ENCODE measurements at places on chromosomes 6 and 20.

GRCh38 chr6:37695857-37696219, 1.8 kb downstream of the MDGA1 start:
- DNase-seq: no peak

- no peak for DNase-seq
Observed at GRCh38 chr6:24718449-24719124, 367 bp downstream of the C6orf62 start.

GRCh38 chr6:136063096-136063495, 187.0 kb downstream of the MTFR2 start:
- no peak for DNase-seq

- DNase-seq: no peak
Observed at GRCh38 chr6:47163536-47163935, 121.4 kb upstream of the ADGRF1 start.

- no peak for DNase-seq
Observed at GRCh38 chr6:131951576-131952230, 531 bp upstream of the CCN2 start.

DNA sequence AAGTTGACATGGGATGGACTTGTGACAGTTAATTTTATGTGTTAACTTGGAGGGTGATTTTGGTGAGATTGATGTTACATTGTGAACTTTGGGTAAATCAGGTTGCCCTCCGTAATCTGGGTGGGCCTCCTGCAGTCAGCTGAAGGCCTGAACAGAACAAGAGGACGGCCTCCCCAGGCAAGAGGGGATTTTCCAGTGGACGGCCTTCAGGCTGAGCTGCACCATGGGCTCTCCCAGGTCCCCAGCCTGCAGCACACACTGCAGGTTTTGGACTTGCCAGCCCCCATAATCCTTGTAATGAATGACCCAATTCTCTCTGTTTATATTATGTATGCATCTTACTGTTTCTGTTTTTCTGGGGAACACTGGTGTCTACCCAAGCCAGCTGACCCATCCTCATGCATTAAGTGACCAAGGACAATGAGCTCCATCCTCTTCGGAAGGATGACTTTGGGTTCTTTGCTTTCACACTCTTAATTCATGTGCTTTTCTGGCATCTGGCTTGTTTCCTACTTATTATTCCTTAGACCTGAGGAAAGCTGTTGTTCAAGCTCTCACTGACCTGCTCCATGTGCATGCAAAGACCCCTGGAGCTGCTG, 64.2 kb downstream of the DACT2 start:
- DNase-seq: no peak

DNA sequence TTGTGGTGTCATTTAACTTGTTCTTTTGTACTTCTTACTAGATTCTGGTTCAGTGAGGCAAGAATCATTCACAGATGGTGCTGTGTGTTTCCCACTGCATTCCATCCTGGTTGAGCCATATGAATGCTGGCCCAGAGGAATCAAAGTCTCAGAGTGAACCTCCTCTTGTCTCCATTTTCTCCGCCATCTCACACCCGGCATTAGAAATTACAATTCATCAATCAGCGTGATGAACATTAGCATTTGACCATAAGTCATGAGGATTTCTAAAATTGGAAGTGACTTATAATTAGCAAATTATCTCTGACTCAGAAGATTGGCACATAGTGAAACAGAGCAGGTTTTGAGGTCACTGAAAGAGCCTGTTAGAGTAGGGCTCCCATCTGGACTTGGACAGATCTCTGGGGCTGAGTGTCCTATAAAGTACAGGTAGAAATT, 25.2 kb downstream of the TNFAIP3 start:
- DNase-seq: no peak

- no peak for DNase-seq
Observed at GRCh38 chr6:35318196-35319171, 20.9 kb downstream of the DEF6 start.

- no peak for DNase-seq
Observed at GRCh38 chr6:56004426-56004825, 129.0 kb upstream of the BMP5 start.

GRCh38 chr6:30645989-30646388, 944 bp upstream of the C6orf136 start:
- no peak for DNase-seq

GRCh38 chr6:18423426-18423825, 36.3 kb downstream of the RNF144B start:
- DNase-seq: no peak

GRCh38 chr6:88872962-88873361, 90.5 kb downstream of the RNGTT start:
- no peak for DNase-seq

DNA sequence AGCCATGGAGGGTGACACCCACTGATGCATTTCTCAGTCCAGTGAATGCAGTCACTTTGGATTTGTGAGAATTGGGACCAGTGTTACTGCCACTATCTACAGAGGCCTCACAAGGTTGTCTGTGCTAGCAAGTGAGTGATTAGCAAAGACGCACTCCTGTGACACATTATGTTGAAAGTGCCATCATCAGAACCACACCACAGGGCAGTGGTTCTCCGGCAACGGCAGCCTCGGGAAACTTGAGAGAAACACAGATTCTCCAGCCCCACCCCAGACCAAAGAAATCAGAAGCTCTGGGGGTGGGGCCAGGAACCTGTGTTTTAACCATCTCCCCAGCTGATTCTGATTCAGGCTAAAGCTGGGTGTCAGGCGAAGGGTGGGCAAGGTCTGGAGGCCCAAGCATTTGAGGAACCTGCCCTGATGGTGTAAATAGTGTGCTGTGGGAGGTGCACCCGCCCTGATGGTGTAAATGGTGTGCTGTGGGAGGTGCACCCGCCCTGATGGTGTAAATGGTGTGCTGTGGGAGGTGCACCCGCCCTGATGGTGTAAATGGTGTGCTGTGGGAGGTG, 39.9 kb downstream of the TMEM242 start:
- no peak for DNase-seq

- no peak for DNase-seq
Observed at GRCh38 chr6:132365281-132365907, 35.9 kb downstream of the MOXD1 start.

DNA sequence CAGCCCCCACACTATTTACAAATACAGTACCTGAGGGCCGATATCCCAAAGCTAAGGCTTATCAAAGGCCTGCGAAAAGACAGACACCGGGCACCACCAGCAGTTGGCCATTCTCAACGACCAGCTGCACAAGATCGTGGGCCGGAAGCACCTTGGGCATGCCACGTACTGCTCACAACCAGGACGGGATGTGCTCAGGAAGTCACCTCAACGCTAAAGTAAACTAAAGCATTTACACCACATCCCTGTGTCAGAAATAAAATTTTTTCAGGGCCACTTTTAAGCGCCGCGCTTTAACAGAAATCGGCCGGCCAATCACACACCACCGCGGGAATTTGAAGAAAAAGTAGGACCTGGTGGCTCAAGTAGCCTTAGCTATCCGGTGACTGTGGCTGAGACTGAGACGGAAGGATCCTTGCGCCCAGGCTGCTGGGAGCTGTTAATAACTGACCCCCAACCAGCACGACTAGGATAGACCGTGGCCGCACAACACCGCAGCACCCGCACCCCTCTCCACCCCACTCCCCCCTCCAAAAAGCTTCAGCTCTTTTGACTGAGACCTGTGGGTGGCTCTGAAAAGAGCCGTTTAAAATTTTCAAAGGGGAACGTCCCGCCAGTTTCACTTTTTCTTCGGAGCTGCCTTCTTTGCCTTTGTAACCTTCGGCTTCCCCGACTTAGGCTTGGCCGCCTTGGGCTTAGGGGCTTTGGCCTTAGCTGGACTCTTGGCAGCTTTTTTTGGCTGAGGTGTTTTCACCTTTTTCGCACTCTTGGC, 131.2 kb upstream of the BTN3A2 start:
- DNase-seq: peak; percentile 63

DNA sequence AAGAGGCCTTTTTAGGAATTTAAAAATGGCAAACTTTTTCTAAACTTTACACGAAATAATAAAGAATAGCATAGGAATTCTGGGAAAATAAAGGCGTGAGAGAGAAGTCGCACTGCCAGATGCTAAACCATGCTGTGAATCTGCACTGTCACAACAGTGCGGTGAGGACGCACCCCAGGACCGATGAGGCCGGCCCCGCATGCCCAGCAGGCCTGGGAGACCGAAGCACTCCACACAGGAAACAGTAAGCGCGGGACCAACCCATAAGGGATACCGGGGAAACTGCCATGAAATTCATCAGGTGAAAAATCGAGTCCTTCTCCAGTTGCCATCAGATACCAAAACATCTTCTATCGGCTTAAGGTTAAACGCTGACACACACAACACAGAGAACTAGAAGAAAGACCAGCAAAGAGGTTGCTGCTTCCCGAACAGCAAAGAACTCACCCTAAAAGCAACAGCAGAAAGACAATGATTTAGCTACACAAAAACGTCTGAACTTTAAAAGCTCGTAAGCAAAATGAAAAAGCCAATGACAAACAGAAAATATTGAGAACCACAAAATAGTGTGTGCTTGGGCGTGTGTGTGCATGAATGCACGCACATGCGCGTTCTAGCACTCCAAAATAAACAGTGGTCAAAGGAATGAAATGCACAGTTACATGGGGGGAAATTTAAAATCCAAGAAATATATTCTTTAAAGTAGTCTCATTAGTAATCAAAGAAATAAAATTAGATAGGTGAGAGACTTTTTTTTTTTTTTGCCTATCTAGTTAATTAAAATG, 15.4 kb downstream of the RAMACL start:
- DNase-seq: no peak

DNA sequence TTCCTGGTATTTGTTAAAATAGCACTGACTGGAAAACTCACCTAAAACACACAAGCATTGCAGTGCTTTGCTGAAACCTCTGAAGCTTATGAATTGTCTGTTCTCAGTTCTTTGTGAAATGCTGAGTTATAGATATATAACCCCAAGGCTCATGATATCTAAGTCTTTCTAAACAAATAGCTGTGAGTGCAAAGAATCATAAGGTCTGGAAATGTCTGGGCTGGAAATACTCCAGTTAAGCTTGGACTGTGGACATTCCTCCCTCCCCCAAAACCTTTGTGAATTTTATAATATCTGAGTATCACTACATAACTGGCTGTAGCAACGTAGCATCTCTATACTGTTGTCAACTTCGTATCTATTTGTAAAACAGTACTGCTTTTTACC, 69.1 kb downstream of the CBLN4 start:
- DNase-seq: no peak

- no peak for DNase-seq
Observed at GRCh38 chr6:170151321-170151771, 139.5 kb downstream of the DLL1 start.

- no peak for DNase-seq
Observed at GRCh38 chr6:168968228-168968627, 285.4 kb downstream of the THBS2 start.

DNA sequence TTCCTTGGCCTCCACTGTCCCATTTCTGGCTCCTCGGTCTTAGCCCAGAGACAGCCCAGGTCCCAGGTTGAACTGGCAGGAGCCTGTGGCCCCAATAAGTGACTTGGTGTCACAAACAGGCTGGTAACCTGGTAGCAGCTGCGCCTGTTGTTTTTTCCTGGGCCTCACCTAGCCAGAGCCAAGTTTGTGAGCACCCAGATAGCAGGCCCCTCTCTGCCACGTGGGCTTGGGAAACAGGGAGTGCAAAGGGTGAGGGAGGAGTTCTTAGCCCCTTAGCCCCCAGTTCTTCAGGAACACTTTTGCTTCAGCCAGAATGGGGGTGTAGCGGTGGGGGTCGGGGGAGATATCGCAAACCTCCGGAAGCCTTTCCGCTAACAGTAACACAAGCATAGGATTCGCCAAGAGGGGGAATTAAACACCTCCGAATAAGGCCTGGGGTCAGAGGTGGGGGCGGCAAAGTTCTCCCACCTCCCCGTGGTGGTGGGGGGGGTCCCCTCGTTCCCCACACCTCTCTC, 760 bp downstream of the C6orf132 start:
- DNase-seq: no peak

GRCh38 chr6:155340464-155341129, 26.3 kb upstream of the TFB1M start:
- DNase-seq: no peak

DNA sequence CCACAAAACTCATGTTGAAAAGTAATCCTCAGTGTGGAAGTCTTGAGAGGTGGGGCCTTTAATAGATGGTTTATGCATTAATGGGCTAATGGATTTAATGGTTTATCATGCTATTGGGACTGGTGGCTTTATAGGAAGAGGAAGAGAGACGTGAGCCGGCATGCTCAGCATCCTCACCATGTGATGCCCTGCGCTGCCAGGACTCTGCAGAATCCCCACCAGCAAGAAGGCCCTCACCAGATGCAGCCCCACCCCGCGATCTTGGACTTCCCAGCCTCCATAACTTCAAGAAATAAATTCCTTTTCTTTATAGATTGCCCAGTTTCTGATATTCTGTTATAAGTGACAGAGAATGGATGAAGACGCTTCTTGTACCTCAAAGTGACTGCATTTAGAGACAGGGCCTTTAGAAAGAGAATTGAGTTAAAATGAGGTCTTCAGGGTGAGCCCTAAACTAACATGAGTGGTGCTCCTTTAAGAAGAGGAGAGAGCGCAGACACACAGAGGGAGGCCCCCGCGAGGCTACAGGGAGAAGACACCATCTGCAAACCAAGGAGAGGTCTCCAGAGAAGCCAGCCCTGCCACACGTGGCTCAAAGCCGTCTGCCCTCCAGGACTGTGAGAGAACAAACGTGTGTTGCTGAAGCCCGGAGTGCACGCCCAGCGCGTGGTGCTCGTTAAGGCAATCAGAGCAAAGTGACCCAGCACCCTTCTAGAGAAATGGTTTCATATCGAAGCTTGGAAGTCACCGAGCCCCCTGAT, 56.9 kb downstream of the IRF4 start:
- DNase-seq: no peak

DNA sequence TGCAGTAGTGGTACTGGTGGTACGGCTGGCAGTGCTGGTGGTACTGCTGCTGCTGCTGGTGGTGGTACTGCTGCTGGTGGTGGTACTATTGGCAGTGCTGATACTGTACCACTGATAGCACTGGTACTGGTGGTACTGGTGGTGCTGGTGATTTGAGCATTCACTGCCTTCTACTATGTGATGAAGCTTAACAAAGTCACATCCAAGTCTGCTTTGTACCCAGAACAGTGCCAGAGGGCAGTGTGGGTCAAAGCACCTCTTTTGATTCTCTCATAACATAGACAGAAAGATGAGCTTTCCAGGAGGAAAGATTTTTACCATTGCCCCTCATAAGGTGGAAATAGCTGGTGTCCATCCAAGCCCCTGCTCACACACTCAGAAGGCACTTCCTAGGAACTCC, 48.7 kb downstream of the ANKRD6 start:
- DNase-seq: no peak

- no peak for DNase-seq
Observed at GRCh38 chr6:63792736-63793464, 157.3 kb downstream of the PHF3 start.

- no peak for DNase-seq
Observed at GRCh38 chr20:34074101-34074760, 37.8 kb downstream of the EIF2S2 start.

Measured in GF-D8 (cell line).